NCI-H2081 treated with DMSO at 0.1 percent for 48 hours (cell line): ENCODE measurements at places on chromosomes 16 and 17.

DNA sequence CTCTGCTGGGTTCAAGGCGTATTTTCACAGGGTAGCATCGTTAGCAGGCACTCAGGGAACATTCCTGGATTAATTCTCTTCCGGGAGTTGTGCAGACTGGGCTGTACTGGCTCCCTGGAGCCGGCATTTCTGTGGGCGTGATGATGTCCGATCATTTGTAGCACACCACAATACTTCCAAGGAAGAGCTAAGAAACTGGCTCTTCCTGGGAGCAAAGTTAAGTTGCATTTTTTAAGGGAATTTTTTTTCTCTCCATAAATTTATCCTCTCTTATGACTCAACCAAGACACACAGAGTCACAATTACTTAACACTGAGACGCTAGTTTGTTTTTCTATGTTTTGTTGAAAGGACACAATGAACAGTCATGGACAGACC, 211.6 kb upstream of the FOXF1 start:
- no peak for DNase-seq

DNA sequence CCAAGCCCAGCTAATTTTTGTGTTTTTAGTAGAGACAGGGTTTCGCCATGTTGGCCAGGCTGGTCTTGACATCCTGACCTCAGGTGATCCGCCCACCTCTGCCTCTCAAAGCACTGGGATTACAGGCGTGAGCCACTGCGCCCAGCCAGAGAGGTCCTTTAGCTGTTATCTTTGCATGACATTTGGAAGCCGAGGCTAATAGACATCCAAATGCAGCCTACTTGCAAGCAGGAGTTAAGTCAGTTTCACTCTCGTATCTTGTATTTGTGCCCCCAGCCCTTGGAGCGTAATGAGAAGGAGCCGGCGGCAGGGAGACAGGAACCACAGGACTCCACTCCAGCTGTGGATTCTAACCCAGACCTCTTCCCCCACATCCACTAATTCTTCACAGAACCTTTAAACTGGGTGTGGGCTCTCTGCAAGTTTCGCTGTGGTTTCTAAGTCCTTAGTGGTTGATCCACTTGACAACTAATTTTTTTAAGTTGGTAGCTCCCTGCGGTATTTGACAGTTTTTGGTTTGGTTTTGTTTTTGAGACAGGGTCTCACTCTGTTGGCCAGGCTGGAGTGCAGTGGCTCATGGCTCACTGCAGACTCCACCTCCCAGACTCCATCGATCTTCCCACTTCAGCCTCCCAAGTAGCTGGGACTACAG, 3.1 kb upstream of the CYTH1 start:
- DNase-seq = no peak

GRCh38 chr17:37737081-37737480, 7.8 kb downstream of the HNF1B start:
- DNase-seq = no peak

DNA sequence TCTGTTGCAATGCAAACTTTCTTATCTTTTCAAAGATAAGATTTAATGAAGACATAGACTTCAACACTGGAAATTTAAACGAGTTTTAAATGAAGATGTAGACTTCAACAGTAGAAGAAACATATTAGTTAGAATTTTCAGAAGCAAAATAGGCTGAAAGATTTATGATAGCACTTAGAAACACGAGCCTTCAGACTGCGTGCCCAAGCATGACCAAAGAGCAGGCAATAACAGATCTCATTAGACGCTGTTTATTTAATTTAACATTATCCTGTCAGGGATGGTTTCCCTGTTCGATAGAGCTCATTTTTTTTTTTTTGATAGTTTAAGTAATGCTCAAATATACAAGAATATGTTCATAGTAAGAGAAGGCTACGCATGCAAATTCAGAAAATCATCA, 604.7 kb upstream of the SOX9 start:
- DNase-seq = no peak

- DNase-seq = no peak
These were observed 54.6 kb downstream of the STX8 start for GRCh38 chr17:9521062-9521461.

- DNase-seq = no peak
These were observed 23.3 kb downstream of the UNK start for GRCh38 chr17:75807861-75808260.

- no peak for DNase-seq
These were observed 21.7 kb downstream of the USP36 start for GRCh38 chr17:78818932-78819331.

GRCh38 chr17:4436381-4436780, 2.6 kb downstream of the SPNS3 start:
- no peak for DNase-seq

- no peak for DNase-seq
These were observed 54.9 kb downstream of the BEAN1 start for GRCh38 chr16:66481943-66482390.

GRCh38 chr17:80099291-80100034, 1.9 kb upstream of the GAA start:
- no peak for DNase-seq
